Stimulated activated CD8-positive, alpha-beta memory T cell treated with anti-CD3 and anti-CD28 coated beads, Interleukin-2, amount 100 ng/mL, for 1 hour (primary cell): ENCODE measurements at places on chromosomes 6 and 20.

DNA sequence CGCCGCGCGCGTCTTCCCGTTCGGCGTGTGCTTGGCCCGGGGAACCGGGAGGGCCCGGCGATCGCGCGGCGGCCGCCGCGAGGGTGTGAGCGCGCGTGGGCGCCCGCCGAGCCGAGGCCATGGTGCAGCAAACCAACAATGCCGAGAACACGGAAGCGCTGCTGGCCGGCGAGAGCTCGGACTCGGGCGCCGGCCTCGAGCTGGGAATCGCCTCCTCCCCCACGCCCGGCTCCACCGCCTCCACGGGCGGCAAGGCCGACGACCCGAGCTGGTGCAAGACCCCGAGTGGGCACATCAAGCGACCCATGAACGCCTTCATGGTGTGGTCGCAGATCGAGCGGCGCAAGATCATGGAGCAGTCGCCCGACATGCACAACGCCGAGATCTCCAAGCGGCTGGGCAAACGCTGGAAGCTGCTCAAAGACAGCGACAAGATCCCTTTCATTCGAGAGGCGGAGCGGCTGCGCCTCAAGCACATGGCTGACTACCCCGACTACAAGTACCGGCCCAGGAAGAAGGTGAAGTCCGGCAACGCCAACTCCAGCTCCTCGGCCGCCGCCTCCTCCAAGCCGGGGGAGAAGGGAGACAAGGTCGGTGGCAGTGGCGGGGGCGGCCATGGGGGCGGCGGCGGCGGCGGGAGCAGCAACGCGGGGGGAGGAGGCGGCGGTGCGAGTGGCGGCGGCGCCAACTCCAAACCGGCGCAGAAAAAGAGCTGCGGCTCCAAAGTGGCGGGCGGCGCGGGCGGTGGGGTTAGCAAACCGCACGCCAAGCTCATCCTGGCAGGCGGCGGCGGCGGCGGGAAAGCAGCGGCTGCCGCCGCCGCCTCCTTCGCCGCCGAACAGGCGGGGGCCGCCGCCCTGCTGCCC lies 1.1 kb downstream of the SOX4 start:
- no peak for DNase-seq

GRCh38 chr20:59094576-59094975 lies 52.0 kb upstream of the PRELID3B start:
- no peak for DNase-seq

DNA sequence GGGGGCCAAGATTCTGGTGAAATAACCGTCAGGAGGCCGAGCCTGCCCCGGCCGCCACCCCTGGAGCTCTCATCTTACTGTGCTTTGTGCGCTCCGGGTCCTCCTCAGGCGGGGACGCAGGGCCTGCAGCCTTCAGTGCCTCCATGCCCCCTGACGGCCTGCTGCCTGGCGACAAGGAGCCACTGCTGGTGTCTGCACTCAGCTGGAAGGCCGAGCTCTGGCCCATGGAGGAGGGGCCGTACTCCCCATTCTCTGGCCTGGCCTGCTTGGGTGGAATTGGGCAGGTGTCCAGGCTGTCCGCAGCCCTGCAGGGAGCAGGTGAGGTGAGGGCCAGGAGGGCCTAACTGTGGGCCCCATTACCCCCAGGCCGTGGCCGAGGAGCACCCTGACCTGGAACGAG lies 5.3 kb downstream of the ZNF512B start:
- DNase-seq = no peak

GRCh38 chr20:50127587-50128519 lies 14.9 kb upstream of the UBE2V1 start:
- DNase-seq = no peak

DNA sequence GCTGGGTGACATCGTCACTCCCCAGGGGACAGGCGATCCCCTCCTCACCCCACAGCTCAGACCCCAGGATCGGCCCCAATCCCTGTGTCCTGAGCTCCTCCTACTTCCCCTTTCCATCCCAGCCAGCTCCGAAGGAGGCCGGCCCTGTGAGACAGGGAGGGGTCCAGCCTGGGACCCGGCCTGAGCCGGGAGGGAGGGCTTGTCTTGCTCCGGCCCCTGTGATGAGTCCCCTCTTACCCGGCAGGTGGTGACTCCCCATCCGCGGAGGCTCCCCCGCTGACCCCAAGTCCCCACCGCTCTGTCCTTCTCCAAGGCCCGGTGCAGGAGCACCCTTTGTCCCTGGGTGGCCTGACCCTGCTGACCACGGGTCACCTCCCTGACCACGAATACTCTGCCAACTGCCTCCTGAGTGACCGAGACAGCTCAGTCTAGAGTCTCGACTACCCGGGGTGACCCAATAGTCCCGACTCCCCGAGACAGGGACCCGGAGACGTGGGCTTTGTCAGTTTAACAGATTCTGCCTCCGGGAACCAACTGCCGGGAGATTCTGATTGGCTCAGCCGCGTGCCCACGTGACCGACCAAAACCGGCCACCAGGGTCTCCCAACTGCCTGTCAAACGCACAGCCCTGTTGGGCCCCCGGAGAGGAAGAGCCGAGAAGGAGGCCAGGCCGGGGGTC lies 187.4 kb upstream of the PROKR2 start:
- no peak for DNase-seq

DNA sequence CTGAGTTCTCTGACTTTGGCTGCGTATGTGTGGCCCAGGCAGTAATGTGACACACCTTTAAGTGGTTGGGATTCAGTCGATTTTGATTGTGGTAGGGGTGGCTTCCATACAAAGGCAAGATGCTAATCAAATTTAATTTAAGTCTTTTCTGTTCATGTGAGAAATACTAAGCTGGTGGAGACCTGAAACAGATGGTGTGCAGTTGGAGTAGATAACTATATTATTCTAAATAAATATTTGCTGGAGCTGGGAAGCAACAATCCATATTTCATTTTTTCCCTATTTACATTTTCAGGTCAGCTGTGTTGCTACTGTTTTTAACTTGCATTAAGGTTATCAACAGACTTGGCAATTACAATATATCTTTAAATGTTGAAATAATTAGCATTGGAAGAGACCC lies 67.4 kb upstream of the C20orf144 start:
- DNase-seq = no peak

GRCh38 chr6:137654365-137654981 lies 160.3 kb upstream of the OLIG3 start:
- no peak for DNase-seq

DNA sequence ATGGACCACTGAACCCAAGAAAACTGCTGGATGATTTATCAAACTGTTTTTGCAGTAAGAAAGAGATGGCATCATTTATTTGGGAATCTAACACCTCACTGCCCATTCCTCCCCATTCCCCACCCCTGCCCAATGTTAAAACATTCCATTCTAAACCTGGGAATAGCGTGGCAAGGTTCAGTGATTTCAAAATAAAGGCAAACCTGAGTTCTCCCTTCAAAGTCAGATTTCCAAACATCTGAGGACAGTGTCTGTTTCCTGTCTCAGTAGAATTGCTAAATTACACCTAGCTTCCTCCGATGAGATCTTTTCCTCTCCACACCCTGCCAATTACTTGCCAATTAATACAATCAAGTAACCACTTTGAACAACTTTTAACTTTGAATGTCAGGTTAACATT lies 127.4 kb upstream of the ARMC2 start:
- no peak for DNase-seq

DNA sequence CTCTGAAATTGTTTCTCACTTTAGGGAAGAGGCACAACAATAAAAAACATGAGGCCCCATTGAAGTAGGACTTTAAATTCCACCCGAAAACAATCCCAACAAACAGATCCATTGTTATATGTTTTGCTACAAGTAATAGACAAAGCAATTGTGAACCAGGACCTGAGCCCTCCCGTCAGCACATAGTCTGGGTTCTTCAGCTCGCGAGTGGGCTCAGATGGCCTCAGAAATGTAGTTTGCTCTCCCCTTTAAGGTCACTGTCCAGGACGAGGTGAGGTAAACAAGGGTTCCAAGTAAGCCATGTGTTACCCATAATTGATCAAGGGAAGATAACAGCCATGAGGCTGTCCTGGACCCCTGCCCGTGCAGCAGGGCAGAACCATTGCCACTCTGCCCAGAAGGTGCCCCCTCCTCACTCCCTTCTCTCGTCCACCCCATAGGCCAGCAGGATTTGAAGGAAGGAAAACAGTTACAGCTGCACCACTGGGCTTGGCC lies 160.1 kb upstream of the QKI start:
- no peak for DNase-seq

DNA sequence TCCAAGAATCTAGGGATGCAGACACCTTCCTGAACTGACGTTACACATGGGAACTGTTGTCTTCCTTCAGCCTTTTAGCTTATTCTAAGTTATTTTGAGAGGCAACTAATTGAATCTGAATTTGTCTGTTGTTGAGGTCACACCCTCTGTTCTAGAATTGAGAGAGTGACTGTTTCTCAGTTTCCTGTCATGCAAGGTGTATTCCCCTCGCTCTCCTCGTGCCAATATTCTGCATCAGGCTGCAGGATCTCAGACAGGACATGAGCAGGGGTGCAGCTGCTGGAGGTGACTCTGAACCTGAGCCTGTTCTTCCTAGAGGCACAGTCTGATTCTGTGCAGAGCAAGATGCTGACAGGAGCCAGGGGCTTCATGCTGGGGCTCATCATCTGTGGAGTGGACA lies 52.5 kb downstream of the HLA-DPB1 start:
- no peak for DNase-seq

GRCh38 chr6:163490826-163491577 lies 76.5 kb downstream of the QKI start:
- DNase-seq = no peak
